ENCODE measurements at places on chromosomes 13 and 19.

DNA sequence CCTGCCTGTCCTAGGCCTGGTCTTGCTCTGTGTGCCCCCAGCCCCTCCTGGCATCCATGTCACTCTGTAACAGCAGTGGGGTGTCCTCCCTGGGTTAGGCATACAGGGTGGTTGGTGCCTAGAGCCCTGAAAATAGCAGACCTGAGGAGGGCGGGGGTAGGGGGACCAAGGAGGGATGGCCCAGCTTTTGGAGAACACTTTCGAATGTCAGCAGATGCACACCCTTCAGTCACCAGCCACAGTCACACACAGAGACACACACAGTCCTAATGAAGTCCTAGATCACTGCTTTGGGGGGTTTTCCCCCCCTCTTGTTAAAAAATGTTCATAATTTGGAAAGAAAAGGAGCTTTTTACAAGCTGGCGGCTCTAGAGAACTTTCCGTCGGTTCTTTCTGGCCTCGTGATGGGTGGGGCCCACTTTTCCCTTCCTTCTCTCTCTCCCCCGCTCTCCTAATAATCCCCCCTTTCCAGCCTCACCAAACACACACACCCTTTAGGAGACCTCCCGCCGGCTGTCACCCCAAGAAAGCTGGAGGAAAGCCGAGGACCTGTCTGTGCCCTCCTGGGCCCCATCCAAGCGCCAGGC lies 47.9 kb downstream of the LYL1 start:
- no peak overlapping the region for H3K4me3 ChIP-seq
- H3K27me3 ChIP-seq, result peaks cover 62% of the 10 kb centered on the region
- H3K36me3 ChIP-seq, result no peaks in the 10 kb centered on the region
- H3K27ac ChIP-seq, result no peak overlapping the region
- H3K4me1 ChIP-seq, result peaks cover 3% of the 10 kb centered on the region

DNA sequence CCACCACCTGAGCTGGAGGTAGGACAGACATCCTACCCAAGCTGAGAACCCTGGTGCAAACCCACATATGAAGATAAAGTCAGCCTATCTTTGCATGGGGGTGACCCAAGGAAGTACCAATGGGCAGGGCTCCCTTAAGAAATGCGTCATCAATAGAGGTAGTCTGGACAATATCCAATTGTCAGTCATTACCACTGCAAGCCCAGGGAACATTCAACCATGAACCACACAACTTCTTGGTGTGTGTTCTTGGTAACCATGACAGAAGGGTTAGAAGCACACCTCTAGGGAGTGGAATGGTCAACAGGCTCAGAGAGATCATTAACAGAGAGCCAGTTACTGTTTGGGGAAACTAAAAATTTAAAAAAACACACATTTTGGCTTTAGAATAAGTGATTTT lies 34.7 kb upstream of the DOCK9 start:
- DNase-seq, result no peak
- H3K4me3 ChIP-seq, result no peak overlapping the region
- H3K27ac ChIP-seq, result no peak overlapping the region

GRCh38 chr19:19067276-19068072 lies 3.7 kb downstream of the SLC25A42 start:
- no peak for DNase-seq
- H3K4me1 ChIP-seq, result peaks cover 63% of the 10 kb centered on the region
- H3K36me3 ChIP-seq, result no peaks in the 10 kb centered on the region

GRCh38 chr19:47096100-47096704 lies 17.4 kb downstream of the ZC3H4 start:
- DNase-seq, result no peak
- no peak overlapping the region for H3K4me3 ChIP-seq
- peak overlapping the region; percentile 91 for H3K27ac ChIP-seq

DNA sequence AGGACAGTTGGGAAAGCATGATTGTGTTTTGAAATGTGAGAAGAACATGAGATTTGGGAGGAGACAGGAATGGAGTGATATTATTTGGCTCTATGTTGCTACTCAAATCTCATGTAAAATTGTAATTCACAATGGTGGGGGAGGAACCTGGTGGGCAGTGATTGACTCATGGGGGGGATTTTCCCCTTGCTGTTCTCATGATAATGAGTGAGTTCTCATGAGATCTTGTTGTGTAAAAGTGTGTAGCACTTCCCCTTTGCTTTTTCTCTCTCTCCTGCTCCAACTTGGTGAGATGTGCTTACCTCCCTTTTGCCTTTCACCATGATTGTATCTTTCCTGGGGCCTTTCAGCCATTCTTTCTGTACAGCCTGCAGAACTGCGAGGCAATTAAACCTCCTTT lies 1261.0 kb upstream of the ATXN8OS start:
- H3K4me1 ChIP-seq, result no peaks in the 10 kb centered on the region
- no peak for DNase-seq
- H3K27me3 ChIP-seq, result no peaks in the 10 kb centered on the region
- no peak overlapping the region for H3K4me3 ChIP-seq

DNA sequence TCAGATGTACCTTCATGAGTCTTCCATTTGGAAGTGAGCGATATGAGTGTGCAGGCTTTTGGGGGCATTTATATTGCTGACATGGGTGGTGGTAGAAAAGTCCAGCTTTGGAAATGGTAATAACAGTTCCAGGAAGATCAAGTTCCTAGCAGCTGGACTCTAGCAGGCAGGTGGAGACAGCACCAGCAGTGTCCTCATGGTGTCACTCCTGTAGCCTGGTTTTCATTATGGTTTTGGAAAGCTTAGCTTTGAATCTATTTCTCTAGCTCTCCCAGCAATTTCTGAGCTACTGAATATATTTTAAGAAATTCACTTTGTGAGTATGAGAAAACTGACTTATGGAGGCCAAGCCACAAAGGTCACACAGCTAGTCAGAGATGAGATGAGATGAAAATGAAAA lies 523.2 kb upstream of the HTR2A start:
- no peak overlapping the region for H3K4me3 ChIP-seq
- H3K27ac ChIP-seq, result no peak overlapping the region
- H3K4me1 ChIP-seq, result no peaks in the 10 kb centered on the region

DNA sequence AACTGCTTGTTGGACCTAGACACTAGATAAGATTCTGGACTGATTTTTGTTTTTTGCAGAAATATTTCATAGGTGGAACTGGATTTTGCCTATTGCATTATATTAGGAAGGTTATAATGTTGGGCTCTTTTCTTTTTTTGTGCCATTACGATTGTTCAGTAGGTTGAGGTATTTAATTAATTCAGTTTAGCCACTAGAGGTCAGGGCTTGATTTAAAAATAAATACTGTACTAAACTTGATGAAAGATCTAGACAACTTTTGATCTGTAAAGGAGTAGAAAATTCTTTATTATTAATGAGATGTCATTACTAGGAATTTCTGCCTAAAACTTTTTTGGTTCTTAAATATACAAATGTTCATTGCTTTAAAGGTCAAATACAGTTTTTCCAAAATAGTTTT lies 15.2 kb upstream of the SUPT20H start:
- DNase-seq, result no peak
- H3K4me3 ChIP-seq, result no peak overlapping the region
- H3K36me3 ChIP-seq, result no peaks in the 10 kb centered on the region
- H3K27ac ChIP-seq, result no peak overlapping the region

DNA sequence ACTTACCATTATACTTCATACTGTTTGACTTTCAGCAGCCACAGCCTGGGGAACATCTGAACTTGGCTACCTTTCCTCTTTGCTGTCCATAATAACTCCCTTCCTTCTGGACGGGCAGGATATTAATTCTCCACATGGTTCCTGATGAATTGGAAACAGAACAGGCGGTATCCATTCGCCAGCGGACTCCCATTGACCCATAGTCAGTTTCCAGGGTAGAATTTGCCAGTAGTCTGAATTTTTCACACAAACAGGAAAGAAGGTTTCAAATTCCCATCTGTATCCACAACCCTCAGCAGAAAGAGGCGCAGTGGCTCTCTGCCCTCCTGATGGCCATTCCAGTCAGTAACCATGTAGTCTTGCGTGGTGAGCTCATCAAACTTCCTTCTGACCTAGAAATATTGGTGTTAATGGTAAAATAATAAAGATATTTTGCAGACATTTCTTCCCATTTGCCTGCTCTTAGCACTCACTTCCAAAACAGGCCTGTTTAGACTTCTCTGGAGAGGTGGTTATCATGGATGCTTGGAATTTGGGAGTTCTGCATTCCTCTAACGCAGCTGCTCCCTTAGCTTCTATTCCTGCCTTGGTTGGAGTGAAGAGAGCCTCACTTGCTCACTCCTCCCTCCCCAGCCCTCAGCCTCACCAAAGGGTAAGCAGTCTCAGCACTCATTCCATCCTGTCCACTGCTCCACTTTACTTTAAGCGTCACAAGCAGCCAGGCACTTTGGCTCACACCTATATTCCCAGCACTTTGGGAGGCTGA lies 75.0 kb upstream of the OXGR1 start:
- no peak overlapping the region for H3K27ac ChIP-seq
- DNase-seq, result no peak

GRCh38 chr13:74056801-74057542 lies 77.2 kb downstream of the KLF12 start:
- H3K27ac ChIP-seq, result no peak overlapping the region
- peaks cover 32% of the 10 kb centered on the region for H3K4me1 ChIP-seq
- DNase-seq, result no peak
- H3K27me3 ChIP-seq, result no peaks in the 10 kb centered on the region

DNA sequence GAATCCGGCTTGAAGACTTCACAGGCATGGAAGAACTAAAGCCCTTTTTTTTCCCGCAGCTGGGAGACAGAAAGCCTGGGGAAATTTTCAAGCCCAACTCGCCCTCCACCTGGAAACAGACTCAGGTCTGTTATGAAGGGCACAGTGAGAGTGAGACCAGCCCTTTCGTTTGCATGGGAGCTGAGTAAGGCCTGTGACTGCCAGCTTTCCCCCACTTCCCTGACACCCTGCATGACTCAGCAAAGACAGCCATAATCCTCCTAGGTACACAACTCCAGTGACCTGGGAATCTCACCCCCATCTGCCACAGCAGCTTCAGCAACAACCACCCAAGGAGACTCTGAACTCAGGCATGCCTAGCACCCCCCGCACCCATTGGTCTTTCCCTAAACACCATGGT lies 87.6 kb upstream of the ZNF91 start:
- no peak overlapping the region for H3K27ac ChIP-seq
- H3K27me3 ChIP-seq, result peaks cover 8% of the 10 kb centered on the region
- no peak for DNase-seq
- H3K4me1 ChIP-seq, result no peaks in the 10 kb centered on the region
- no peak overlapping the region for H3K4me3 ChIP-seq

GRCh38 chr13:83232626-83233025 lies 649.6 kb downstream of the SLITRK1 start:
- H3K4me3 ChIP-seq, result no peak overlapping the region
- DNase-seq, result no peak
- H3K36me3 ChIP-seq, result no peaks in the 10 kb centered on the region
- no peaks in the 10 kb centered on the region for H3K27me3 ChIP-seq
- no peaks in the 10 kb centered on the region for H3K4me1 ChIP-seq
- no peak overlapping the region for H3K27ac ChIP-seq

GRCh38 chr19:42422901-42423461 lies 4.2 kb downstream of the LIPE start:
- peak overlapping the region; percentile 83 for H3K4me3 ChIP-seq
- peak overlapping the region; percentile 62 for H3K27ac ChIP-seq
- peak; percentile 34 for DNase-seq
- peaks cover 8% of the 10 kb centered on the region for H3K4me1 ChIP-seq

GRCh38 chr19:38786572-38787265 lies 2.3 kb upstream of the LGALS7B start:
- no peaks in the 10 kb centered on the region for H3K36me3 ChIP-seq
- no peak for DNase-seq
- no peaks in the 10 kb centered on the region for H3K27me3 ChIP-seq

DNA sequence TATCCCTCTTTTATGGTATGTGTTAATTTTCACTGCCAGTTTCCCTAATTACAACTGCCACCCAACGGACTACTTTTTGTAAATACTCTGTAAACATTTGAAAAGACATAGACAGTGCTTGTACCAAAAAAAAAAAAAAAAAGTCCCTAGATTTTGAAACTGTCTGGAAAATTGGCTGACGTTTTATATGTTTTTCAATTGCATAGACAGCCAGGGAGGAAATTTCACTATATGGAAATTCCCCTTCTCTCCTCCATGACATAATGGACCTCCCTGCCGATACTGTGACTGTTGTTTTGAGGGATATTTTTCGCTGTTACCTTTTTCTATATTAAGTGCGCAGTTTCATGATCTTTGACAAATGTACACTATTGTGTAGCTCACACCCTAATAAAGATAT lies 43.4 kb downstream of the C13orf42 start:
- no peaks in the 10 kb centered on the region for H3K4me1 ChIP-seq
- H3K4me3 ChIP-seq, result no peak overlapping the region
- no peak overlapping the region for H3K27ac ChIP-seq
- H3K36me3 ChIP-seq, result no peaks in the 10 kb centered on the region
- peaks cover 15% of the 10 kb centered on the region for H3K27me3 ChIP-seq
- DNase-seq, result no peak

- no peak overlapping the region for H3K4me3 ChIP-seq
- no peaks in the 10 kb centered on the region for H3K4me1 ChIP-seq
- DNase-seq, result no peak
- H3K27me3 ChIP-seq, result peaks cover 14% of the 10 kb centered on the region
- H3K27ac ChIP-seq, result no peak overlapping the region
- no peaks in the 10 kb centered on the region for H3K36me3 ChIP-seq
These were observed 167.5 kb upstream of the UBL3 start for GRCh38 chr13:30017880-30018279.

DNA sequence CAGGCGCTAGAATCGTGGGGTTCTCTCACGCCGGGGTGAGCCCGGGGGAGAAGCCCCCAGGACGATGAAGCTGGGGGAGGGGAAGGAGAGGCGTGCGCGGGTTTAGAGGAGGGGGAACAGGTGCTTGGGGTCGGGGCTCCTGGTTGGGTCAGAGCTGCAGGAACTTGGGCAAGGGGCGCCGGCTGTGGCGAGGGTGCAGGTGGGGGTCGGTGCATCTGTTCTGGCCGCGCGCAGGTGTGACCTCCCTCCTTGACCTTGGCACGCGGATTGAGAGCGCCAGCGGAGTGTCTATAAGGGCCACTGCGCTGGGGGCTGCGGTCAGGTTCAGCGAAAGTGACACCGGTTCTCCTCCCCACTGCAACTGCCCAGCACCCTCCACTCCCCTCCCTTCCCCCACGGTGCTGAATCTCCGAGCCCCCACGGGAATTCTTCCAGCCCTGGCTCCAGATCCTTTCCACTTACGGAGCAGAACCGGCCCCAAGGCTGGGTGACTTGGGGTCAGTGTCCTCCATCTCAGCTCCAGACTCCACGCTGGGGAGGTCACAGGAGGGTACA lies 618 bp downstream of the TMEM38A start:
- no peak overlapping the region for H3K27ac ChIP-seq
- H3K27me3 ChIP-seq, result no peaks in the 10 kb centered on the region
- peaks cover 48% of the 10 kb centered on the region for H3K4me1 ChIP-seq
- peaks cover 5% of the 10 kb centered on the region for H3K36me3 ChIP-seq

- peaks cover 3% of the 10 kb centered on the region for H3K4me1 ChIP-seq
- H3K4me3 ChIP-seq, result no peak overlapping the region
- peaks cover 10% of the 10 kb centered on the region for H3K27me3 ChIP-seq
- no peak overlapping the region for H3K27ac ChIP-seq
- DNase-seq, result no peak
These were observed 2.4 kb upstream of the NCAN start for GRCh38 chr19:19209372-19209771.

Data from T-cell (primary cell).